ENCODE measurements at places on chromosomes 3 and 15.

DNA sequence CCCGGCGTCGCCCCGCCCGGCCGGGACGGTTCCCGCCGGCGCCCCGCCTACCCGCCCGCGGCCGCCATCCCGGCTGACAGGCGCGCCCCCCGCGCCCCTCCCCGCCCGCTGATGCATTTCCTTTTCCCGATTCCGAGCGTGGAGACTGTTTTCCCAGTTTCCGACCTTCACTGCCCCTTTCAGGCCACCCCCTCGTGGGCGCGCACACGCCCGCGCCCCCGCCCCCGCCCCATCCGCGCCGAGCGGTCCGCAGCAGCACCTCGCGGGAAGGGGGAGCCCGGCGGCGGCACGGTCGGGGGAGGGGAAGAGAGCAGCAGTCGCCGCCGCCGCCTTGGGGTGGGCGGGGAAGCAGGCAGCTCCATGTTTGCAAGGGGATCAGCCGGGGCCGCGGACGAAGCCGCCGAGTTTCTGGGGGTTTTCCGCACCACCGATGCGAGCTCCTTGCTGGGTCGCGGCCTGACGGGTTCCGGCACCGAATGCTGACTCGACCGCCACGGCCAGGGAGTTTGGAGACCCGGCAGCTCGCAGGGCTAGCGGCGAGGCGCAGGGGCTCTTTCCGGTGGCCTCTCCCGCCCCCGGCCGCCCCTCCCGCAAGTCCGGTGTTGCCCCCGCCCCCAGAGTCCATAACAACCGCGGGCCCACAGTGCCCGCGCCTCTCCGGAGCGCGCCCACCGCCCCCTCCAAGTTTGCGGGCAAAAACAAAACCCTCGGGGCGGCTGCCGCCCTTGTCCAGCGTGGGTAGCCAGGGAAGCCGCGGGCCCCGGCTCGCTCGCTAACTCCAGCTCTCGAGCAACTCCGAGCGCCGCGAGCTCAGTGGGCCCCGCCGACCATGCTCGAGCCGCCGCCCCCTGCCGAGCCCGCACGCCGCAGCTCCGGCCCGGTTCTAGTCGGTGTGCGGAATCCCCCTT is 3.2 kb upstream of the SIN3A start:
- no peak for DNase-seq

GRCh38 chr15:24823473-24823872 is 131.3 kb upstream of the SNRPN start:
- DNase-seq, result no peak

DNA sequence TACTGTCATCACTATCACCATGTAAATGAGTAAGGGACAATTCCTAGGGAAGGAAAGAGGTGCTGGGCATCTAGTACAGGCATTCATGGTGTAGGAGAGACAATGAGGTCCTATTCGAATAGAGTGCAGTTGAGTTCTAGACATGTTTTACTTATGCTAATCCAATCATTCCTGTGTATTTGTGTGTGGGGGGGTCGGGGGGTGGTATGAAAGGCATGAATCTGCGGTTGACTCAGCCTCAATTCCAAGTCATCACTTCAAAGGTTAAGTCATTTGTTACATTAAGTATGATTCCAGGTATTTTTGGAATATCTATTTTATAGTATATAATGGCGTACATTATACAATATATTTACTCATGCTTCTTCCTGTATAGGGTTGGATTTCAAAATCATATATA is 163.1 kb upstream of the GALNT15 start:
- DNase-seq, result no peak

GRCh38 chr15:39692356-39693327 is 90.0 kb downstream of the FSIP1 start:
- no peak for DNase-seq
